Natural killer cell treated with Interleukin-12 subunit alpha and Interleukin-12 subunit beta and Interleukin-15 and Interleukin-18, amount 100 ng/mL, for 72 hours (primary cell): ENCODE measurements at places on chromosomes 1 and 21. TPM values are rescaled to one million over a fixed set of nuclear protein-coding genes. Genes with fewer than 3 reads are reported as not detected.

DNA sequence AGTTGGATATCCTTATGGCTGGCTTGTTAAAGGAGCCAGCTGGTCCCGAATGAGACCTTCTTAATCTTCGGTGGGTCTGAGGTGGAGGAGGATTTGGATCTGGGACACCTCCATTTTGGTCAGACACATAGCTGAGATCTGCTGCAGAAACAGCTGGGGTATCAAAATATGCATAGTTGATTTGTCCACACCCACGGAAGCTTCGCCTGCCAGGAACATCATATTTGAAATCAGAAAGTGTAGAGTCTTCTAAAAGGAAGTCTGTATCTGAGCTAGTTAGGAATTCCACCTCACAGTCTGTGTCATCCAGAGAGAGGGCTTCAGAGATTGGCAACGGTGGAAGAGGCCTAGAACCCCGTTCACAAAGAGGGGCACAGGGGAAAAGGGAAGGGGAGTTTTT is 12.3 kb downstream of the ERRFI1 start:
- no peak for DNase-seq

GRCh38 chr1:15005116-15005515 is 148.4 kb upstream of the TMEM51 start:
- no peak for DNase-seq

DNA sequence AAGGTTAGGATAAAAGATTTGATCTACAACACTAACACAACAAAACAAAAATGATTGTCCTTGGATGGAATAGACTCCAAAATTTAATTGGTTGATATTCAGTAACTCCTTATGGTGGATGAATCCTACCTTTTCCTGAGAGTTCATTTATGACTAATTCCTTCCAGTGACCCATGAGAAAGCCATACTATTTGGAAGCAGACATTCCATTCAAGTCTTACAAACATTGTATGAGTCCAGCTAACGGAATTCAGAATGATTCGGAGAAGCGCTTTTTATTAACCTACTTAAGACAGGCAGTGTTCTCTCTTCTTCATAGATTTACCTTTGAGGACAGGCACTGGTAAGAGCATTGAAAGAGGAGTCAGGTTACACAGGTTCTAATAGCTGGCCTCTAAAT is 155.6 kb upstream of the ZNF648 start:
- no peak for DNase-seq

- DNase-seq: no peak
Measured at GRCh38 chr1:89203166-89203565, 4.4 kb upstream of the GBP4 start.

- DNase-seq: no peak
Measured at GRCh38 chr1:98661544-98662355, at the start of gene SNX7. TSS of gene SNX7 (plus strand) at chr1:98661721. CDS start at chr1:98661732, 11 bp downstream.

DNA sequence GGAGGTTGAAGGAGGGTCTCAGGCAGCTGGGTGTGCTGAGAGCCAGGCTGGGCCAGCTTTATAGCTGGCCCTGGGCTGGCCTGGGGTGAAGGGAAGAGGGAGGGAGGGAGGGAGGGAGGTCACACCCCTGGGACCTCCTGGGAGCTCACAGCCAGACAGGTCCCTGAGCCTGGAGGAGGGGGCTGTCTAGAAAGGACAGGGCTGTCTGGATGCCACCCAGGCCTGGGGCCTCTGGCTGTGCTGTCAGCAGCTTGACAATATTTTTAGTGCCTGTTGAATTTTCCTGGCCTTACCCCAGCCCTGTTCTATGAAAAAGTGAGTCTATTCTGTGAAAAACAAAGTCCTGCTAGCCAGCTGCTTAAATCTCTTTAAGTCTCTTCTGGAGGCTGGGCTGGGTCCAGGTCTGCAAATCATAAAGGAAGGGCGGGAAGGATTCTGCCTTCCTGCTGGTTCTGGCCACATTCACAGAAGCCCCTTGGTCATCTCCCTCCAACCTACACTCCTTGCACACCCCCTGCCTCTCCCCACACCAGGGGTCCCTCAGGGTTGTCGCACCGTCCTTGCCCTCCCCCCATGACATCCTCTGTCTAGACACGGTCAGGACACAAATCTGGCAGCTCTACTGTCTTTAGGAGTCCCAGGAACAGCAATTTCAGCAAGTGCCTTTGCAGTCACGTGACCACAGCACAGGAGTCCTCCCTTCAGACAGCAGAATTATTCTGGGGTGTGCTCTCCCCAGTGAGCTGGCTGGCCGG is at the start of gene LEFTY2:
TSS of gene LEFTY2 (minus strand) at position 34 of the 755 bp plus-strand sequence. CDS start 80 bp downstream, outside the sequence.
- DNase-seq: no peak

DNA sequence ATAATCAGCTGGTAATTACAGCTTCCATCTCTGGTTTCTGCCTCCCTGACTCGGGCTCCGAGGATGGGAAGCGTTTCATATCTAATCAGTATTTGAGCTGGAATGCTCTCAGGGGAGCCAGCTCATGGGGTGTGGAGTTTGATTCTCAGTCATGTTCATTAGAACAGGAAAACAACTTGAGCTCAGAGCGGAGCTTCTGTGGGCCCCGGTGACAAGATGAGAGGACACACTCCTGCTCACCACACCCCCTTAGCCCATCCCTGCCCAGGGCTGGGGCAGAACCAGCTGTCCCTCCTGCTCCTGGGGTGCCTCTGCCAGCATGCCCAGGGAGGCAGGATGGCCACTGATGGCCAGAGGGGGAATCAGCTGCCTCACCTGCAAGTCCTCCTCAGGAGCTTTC is 726.0 kb downstream of the PTPRU start:
- peak; percentile 13 for DNase-seq

CYP4Z1 gene
- not detected for total RNA-seq

NECTIN4 gene
- not detected for total RNA-seq

DENND2C gene
- total RNA-seq: 1.2 TPM

CNTN2 gene
- total RNA-seq: not detected

KCNAB2 gene
- 360 TPM for total RNA-seq

NEXN gene
- not detected for total RNA-seq
